CD8-positive, alpha-beta T cell (primary cell): ENCODE measurements at places on chromosomes 7 and 10.

GRCh38 chr10:103582331-103583123 lies 89.0 kb downstream of the NEURL1 start:
- DNase-seq: no peak

DNA sequence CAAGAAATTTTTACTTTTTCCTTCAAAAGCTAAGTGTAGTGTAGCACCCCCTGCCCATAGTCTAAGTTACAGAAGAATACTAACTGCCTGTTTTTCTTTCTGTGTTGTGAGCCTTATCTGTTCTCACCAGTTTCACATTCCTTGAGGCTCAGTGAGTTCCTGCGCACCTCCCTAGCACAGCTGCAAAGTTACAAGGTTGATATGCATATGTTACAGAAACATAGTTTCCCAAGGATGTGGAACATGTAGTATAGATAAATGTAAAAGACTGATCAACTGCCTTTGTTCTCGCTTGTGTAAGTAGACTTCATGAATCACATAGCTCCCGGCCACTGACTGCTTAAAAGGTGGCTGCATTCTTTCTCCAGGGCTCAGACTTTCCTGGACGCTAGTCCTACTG lies 6.7 kb upstream of the ZNF33B start:
- no peak for DNase-seq

DNA sequence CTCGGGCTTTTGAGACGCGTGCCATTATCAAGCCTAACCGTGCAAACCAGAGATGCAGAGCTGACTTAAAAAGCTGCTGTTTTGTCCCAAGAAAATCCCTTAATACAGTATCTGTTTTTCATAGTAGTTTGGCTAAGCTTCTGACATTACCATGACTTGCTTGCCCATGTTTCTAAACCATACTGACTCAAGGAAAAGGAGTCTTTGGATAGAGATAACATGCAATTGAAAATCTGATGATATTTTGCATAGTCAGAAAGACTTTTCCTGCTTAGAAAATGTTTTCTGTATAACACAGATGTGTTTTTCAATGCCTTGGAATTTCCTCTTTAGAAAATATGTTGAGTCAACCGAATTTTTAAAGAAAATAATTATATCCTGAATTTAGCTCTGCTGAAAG lies 21.5 kb upstream of the AKR1E2 start:
- no peak for DNase-seq

DNA sequence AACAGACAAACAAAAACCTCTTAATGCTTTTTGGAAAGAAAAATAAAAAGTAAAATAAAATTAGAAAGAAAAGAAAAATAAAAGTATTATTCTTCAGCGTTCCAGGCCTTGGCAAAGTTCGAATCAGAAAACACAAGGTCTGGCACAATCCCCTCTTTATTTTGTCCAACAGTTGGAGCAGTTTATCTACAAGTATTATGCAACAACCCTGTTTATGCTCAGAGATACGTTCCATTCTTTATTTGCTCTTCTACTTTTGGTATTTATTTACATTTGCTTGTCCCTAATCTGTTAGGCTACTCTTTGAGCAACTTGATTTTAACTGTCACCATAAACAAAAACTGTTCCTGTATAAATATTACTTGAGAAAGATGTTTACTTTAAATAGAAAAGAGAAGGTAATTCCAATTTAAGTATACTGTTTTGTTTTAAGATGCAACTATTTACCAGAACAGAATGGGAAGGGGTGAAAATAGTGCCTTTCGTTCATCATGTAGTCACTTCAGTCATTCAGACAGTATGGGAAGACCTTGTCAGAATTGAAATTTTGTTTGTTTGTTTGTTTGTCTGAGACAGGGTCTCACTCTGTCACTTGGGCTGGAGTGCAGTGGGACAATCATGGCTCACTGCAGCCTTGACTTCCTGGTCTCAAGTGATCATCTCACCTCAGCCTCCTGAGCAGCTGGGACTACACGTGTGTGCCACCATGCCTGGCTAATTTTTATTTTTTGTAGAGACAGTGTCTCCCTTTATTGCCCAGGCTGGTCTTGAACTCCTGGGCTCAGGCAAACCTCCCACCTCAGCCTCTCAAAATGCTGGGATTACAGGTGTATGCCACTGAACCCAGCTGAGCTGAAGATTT lies 5.7 kb downstream of the PDK4 start:
- no peak for DNase-seq

DNA sequence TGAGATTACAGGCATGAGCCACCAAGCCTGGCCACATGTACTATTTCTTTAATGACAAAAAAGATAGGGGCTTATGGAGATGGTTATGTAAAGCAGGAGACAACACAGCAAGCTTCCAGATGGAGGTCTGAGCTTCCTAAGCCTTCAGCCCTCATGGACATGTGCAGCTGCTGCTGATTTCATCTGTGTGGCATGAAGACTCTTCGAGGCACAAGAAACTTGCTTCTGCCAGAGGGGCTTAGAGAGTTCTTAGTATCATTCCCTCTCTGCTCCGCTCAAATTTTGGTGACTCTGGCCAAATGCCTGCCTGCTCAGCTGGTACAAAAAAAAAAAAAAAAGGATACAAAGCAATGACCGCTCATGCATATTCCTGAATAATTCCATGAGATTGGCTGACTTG lies 552.5 kb downstream of the TYW1 start:
- no peak for DNase-seq

- DNase-seq: no peak
Observed at GRCh38 chr10:79003183-79004100, 65.3 kb upstream of the ZMIZ1 start.

- DNase-seq: no peak
Observed at GRCh38 chr10:32893434-32893833, 64.6 kb downstream of the ITGB1 start.

DNA sequence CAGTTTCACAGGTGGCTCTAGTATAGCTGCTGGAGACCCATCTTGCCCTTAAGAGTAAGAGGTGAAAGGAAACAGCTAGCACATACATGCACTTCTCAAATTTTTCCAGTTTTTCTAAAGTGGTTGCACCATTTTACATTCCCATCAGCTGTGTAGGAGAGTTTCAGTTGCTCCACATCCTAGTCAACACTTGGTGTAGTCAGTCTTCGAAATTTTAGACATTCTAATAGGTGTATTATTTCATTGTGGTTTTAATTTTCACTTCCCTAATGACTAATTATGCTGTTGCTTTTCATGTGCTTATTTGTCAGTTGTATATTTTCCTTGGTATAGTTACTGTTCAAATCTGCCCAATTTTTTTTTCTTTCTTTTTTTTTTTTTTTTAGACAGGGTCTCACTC lies 9.5 kb upstream of the HACD1 start:
- no peak for DNase-seq
